ENCODE measurements at places on chromosomes 6 and 20.

GRCh38 chr6:20572940-20573339 lies 38.7 kb downstream of the CDKAL1 start:
- peak; percentile 52 for DNase-seq

- peak; percentile 65 for DNase-seq
These were observed 180.6 kb upstream of the CCN2 start for GRCh38 chr6:132131758-132132157.

DNA sequence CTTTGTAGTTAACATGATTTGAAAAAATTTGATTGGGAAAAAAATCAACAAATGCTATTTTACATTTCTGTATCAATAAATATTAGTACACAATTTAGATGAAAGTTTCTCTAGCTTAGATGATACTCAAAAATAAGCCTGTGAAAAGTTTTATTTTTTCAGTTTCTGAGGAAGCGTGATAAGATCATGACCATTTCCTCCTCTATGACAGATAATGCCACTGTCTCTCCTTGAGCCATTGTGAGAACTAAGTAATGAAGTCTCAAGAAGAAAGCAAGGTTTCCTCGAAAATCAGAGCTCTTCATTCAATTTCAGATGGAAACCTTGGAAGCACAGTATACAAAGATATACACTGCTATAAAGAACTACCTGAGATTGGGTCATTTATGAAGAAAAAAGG lies 395.0 kb downstream of the HDGFL1 start:
- no peak for DNase-seq

- DNase-seq: peak; percentile 77
These were observed 228.9 kb downstream of the ANKRD60 start for GRCh38 chr20:57999465-58000111.

- no peak for DNase-seq
These were observed 32.6 kb upstream of the ZBP1 start for GRCh38 chr20:57652606-57653545.

DNA sequence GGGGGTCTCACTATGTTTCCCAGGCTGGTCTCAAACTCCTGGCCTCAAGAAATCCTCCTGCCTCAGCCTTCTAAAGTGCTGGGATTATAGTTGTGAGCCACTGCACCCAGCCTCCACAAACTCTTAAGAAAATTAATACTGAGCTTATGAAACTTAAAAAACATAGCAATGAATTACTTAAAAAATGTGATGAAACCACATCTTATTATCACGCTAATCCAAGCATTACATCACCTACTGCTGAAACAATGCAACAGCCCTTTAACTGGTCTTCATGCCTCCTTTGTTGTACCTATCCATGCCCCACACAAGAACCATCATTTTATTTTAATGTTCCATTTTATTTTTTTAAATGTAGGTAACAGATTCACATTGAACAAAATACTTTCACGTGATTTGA lies 24.9 kb downstream of the SESN1 start:
- peak; percentile 48 for DNase-seq

DNA sequence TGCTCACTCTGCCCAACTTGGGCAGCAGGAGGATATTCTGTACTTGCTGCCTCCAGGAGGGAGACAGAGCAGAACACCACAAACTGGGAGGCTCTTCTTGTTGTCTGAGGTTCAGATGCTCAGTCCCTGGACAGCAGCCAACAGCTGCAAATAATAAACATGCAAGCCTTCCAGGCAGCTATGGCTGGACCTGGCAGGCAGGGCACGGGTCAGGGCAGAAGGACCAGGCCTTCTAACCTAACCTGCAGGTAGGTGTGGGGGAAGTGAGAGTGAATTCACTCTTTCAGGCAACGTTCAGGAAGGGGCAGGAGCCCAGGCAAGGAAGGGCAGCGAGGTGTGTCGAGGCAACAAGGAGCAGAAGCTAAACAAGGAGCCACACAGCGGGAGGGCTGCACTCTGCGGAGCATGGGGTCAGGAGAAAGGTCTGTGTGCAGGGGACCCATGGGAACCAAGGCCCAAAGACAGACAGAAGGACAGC lies 31.5 kb downstream of the NINL start:
- no peak for DNase-seq

DNA sequence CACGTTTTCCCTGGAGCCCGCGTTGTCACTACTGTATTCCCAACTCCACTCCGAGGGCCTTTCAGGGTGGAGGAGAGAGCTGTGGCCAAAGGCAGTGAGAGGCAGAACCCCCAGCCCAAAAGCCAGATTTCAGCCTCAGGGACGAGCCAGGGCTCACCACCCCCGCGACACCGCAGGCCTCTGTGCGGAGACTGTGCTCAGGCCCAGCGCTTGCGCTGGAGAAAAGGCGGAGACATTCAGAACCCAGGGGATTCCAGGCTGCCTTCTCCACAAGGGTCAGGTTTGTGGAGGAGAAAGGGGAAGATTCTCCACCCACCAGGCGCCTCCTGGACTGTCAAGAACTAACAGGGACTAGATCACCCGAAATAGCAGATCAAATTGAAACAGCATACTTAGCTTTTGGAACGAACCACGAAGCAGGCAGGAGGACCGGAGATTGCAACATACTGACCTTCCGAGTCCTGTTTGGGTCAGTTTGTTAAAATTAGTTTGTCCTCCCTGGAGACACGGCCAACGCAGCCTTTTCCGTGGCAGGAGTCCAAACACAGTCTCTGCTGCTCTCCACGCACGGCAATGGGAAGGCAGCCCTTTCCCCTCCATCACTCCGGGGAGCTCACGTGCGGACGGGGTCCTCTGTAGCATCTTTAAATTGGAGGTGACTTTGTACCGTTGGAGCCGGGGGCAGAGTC lies 14.4 kb downstream of the DLL1 start:
- DNase-seq: no peak

DNA sequence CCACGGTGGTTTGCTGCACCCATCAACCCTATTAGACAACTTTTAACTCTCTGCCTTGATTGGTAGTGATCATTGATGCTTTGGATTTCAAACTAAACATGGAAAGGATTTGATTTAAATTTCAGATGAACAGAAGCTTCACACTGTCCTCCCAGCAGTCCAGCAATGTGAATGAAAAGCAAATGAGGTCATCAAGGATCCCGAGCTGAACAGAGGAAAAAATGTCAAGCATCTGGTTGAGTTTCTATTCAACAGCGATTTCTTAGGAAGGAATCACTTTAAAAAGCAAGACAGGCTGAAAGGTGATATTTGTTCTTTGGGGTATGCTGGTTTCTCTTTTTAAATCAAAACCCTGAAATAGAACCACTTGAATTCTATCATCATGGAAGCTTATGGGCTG lies 10.6 kb upstream of the SAMD3 start:
- no peak for DNase-seq

GRCh38 chr20:1685304-1686052 lies 27.9 kb upstream of the SIRPG start:
- no peak for DNase-seq

DNA sequence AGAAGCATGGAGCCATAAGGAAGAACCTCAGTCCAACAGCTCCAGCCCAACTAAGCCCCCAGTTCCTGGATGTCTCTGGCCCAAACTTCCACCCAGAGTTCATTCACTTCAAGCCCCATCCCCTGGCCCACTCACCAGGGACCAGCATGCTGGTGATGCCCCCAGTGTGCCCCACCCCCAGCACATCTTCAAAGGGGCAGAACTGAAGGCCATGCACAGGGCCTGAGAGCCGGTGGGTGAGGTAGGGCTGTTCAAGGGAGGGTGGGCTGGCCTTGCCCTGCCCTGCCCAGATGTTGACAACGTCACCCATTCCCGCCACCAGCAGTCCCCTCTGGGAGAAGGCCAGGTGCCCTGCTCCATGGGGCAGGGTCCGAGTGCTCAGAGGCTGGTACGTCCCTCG lies 3.6 kb downstream of the B3GALT4 start:
- no peak for DNase-seq

DNA sequence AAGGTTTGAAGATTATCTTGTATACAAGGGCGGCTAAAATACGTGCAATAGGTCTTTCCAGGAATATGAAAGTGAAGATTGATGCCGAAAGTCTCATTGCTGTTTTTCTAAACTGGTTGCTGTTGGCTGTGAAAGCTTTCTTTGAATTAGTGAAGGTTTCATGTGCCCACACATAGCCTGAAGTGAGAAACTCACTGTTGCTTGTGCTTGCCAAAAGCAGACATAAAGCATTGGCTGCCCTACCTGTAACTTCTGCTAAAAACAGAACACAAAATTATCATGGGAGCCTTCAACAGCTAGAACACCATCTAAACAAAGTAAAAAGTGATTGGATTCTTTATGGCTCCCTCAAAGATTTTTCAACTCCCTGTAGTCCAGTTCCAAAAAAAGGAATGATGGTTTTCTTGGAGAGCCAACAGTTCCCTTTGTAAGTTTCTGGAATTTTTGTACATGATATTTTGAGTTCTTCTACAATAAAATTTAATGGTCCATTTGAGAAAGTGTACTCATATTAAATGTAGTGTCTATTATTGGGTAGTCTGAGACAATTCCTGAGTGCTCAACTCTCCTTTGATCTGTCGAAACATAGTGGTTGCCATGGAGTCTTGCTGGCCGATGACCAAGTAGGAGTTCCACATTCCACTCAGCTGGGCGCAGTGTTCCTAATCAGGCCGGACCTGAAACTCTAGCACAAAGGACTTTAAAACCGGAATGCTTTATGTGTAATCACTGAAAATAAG lies 68.5 kb downstream of the PLEKHG1 start:
- no peak for DNase-seq

GRCh38 chr6:87742106-87742505 lies 40.1 kb upstream of the AKIRIN2 start:
- DNase-seq: peak; percentile 88

DNA sequence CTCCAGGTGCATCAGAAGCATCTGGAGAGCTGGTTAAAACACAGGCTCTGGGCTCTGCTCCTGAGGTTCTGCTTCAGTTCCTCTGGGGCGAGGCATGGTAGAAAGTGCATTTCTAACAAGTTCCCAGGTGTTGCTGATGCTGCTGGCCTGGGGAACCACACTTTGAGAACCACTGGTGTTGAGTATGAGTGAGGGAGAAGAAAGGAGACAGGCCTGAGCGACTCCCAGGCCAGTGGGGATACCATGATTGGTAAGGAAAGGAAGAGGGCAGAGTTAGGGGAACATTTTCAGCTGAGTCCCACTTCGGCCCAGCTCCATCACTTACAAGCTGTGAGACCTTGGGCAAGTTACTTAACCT lies 36.8 kb downstream of the KIAA1755 start:
- DNase-seq: no peak

GRCh38 chr20:59152559-59153354 lies 10.9 kb upstream of the ZNF831 start:
- no peak for DNase-seq

DNA sequence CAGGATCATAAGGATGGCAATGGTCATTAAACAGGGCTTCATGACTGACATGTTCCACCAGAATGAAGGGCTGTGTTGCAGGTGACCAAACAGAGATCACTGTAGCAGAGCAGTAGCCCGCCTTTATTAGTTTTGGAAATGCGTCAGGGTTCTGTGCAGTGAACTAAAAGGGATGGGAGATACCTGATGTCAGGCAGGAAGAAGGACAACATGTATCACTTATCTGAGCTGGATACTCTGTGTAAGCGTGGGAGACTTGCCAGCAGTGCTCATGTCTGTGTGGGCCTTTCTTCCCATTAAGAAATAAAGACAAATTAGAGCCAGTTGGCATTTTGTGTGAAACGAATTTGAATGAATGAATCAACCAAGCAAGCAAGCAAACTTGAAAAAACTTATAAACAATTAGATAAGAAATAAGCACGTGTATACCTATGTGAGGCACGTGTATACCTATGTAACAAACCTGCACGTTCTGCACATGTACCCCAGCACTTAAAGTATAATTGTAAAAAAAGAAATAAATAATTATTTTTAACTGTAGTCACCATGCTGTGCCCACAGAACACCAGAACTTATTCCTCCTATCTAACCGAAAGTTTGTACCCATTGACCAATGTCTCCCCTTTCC lies at the start of gene DEFB116:
DEFB116 (minus strand) TSS at position 51 of the 628 bp plus-strand sequence; CDS start at position 51, 0 bp downstream.
- no peak for DNase-seq

DNA sequence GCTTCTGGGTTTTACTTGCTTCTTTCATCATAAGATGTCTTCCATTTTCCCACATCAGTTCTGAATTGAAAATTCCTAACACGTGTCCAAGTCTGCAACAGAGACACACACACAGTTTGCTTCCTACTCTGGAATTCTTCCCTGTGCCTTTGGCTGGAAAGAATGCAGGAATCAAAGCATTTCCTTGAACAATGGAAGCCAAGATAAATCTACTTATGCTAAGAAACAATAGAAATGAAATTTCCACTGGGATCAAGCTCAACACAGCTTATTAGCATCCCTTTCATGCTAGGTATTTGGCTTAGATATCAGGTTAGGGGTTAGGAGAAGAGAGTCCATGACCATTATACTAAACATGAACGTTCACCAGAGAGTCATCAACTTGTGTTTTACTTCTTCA lies 101.1 kb upstream of the SCAF8 start:
- no peak for DNase-seq

GRCh38 chr6:40044196-40044595 lies 109.9 kb upstream of the MOCS1 start:
- DNase-seq: no peak

DNA sequence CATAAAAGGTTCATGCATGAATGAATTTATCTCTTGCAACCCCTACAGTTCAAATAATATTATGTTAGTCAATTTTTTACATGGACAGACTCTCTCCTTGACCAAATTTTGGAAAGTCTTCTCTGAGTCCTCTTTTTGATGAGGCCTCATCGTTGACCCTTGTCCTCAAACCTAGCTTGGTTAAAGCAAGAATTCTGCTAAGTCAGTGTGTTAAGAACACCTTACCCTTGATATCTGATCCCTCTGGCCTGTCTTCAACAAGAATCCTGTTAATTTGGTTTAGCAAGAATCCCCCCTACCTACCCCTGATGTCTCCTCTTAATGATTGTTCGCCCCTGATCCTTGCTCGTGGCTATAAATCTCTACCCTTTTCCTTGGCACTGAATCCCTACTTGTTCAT lies 301.4 kb downstream of the LAMA2 start:
- no peak for DNase-seq

GRCh38 chr6:168415098-168415992 lies 25.6 kb upstream of the SMOC2 start:
- DNase-seq: no peak

- DNase-seq: no peak
These were observed 88.3 kb downstream of the SSR1 start for GRCh38 chr6:7224731-7225130.

- DNase-seq: no peak
These were observed 109.2 kb upstream of the OGFRL1 start for GRCh38 chr6:71179249-71179885.

DNA sequence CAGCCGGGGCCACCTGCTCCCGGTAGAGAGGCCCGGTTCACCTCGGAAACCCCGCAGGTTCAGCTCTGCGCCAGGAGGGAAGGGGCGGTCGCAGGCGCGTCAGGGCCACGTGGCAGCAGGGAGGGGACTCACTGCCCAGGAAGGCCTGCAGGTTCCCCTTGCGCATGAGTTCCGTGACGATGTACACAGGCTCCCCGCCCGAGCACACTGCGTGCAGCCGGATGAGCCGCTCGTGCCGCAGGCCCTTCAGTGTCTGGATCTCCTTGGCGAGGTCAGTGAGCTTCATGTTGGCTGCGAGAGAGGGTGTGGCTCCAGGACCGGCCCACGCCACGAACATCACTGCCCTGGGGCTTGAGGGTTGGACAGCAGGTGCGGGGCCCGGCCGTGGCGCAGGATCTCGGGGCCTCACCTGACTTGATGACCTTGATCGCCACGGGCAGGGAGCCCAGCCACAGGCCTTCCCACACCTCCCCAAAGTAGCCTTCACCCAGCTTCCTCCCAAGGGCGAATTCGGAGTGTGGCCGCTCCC lies 4.9 kb upstream of the PTK6 start:
- no peak for DNase-seq
